ENCODE measurements at places on chromosomes 2 and 18. TPM values are rescaled to one million over a fixed set of nuclear protein-coding genes. Genes with fewer than 3 reads are reported as not detected.

Gene ARL4C
- polyA plus RNA-seq = 38.7 TPM

Gene COL3A1
- 876 TPM for polyA plus RNA-seq

Gene TMEM37
- polyA plus RNA-seq = 45.1 TPM

Gene STARD6
- 0.27 TPM for polyA plus RNA-seq

Gene FAM237A
- not detected for polyA plus RNA-seq

Gene MYO7B
- polyA plus RNA-seq = 20.3 TPM

Gene SCYGR3
- not detected for polyA plus RNA-seq

Gene ANKRD62
- polyA plus RNA-seq = 0.04 TPM

Gene DQX1
- polyA plus RNA-seq = 0.48 TPM

Gene ALLC
- polyA plus RNA-seq = not detected

Gene SERPINB10
- polyA plus RNA-seq = 0.38 TPM

Gene CRYGC
- polyA plus RNA-seq = not detected

Gene CTAGE1
- polyA plus RNA-seq = 0.06 TPM

Gene SLC4A3
- 11.9 TPM for polyA plus RNA-seq

Gene RPL31
- polyA plus RNA-seq = 3,246 TPM

Gene REG1A
- polyA plus RNA-seq = not detected

Gene OTOF
- 0.10 TPM for polyA plus RNA-seq

Gene CENPA
- 14.8 TPM for polyA plus RNA-seq

Gene THADA
- 34.1 TPM for polyA plus RNA-seq

Gene EVA1A
- polyA plus RNA-seq = 15.9 TPM

Gene LYPD6B
- polyA plus RNA-seq = 30.6 TPM

All from left renal cortex interstitium (tissue), 4 donors.